ENCODE measurements at places on chromosomes 3 and 15.

DNA sequence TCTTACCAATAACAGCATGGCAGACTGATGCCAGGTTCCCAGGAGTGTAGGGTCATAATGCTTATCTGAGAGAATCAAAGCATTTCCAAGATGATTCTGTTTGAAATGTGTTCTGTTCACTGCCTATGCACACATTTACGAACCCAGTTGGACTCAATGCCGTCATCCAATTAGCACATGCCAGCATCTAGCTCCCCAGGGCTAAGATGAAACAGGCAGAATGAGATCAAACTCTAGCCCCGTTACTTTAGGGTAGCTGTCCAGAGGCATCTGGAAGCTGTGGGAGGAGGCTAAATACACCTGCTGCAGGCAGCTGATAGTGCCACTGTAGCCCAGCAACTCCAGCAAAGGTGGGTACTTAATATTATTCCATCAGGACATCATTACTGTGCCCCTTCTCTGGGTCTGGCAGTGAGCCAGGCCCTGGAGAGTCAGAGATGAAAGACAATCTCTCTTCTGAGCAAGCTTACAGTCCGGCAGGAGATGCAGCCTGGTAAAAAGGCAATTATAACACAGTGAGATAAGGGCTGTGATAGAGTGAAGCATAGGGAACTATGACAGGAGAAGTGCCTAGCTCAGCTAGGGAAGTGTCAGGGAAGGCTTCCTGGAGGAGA lies 156.4 kb upstream of the PPP2R3A start:
- DNase-seq = no peak

- DNase-seq = no peak
Measured at GRCh38 chr15:63915873-63916771, 82.4 kb upstream of the HERC1 start.

DNA sequence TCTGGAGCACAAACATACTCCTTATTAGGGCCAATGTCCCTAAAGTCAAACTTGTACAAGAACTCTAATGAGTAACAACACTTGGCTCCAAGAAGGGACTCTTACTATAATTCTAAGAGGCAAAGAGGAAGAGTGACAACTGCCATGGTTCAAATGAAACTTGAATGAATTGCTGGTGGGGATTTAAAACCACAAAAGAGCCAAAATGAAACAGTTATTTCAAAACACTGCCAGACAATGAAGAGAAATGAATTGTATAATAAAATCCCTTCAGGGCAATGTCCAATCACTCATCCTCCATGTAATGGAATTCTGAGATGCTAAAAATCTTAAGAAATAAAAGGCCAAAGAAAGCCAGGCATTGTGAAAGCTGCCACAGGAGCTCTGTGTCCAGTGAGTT lies 14.2 kb downstream of the THRB start:
- no peak for DNase-seq

DNA sequence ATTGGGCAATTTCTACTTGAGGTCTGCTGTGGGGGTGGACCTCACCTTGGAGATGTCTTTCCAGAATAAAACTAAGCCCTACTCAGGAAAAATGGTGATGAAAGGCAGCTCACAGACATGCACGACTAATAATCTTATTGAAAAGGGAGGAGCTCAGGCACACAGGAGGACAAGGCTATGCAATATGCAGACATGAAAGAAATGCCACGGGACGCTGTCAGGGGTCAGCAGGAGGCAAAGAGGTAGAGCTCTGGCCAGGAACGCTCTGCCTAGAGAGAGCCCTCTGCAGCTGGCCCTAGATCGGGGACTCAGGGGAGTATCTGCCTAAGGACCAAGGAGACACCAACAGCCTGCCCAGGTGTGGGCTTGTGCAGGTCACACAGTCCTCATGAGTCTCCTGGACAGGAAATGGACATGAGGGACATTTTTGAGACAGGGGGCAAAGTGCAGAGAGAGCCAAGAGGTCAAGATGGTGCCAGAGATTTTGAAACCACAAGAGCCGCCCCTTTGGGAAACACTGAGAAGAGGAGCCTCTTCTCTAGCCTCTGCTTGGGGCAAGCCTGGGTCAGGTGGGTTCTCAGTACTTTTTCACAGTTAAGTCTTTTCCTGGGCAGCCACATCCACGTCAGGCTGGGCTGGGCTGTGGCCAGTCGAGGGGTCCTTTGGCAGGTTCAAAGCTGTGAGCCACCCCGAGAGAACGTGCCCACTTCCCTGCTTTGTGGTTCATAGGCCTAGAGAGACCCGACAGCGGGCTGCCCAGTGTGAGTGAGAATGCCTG lies 23.2 kb downstream of the EAF1 start:
- no peak for DNase-seq

GRCh38 chr15:35067496-35068347 lies 17.4 kb downstream of the NANOGP8 start:
- DNase-seq = no peak

DNA sequence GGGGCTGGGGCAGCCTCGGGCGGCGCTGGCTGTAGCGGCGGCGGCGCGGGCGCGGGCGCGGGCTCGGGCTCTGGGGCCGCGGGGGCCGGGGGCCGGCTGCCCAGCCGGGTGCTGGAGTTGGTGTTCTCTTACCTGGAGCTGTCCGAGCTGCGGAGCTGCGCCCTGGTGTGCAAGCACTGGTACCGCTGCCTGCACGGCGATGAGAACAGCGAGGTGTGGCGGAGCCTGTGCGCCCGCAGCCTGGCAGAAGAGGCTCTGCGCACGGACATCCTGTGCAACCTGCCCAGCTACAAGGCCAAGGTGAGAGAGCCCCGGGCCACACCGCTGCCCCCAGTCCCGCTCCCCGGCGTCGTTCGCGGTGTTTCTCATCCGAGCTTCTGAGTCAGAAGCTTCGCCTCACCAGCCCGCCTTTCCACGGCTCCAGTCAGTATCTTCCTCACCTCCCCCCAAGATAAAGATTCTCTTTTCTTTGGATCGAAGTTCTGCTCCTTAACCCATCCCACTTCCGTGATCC lies 600 bp downstream of the FBXO45 start:
- peak; percentile 44 for DNase-seq

- no peak for DNase-seq
Measured at GRCh38 chr3:65600888-65601287, 437.8 kb downstream of the MAGI1 start.

GRCh38 chr3:182710557-182711157 lies 82.6 kb upstream of the ATP11B start:
- peak; percentile 43 for DNase-seq

DNA sequence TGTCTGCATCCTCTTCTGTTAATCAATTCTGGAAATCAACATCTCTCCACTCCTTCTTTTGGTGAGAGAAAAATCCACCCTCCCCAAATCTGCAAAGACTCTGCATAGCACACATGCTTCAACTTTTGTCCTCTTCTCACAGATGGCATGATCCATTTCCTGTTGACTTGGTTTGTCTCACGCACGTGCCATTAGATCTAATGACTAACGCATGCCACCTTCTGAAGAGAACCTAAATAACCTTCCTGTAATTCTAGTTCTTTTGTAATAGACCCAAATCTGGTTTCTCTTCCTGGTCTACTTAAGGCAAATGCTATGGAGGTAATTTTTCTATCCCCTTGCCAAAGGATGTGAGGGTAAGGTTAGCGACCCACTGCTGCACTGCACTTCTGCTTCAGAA lies 51.0 kb upstream of the ATOSA start:
- no peak for DNase-seq

DNA sequence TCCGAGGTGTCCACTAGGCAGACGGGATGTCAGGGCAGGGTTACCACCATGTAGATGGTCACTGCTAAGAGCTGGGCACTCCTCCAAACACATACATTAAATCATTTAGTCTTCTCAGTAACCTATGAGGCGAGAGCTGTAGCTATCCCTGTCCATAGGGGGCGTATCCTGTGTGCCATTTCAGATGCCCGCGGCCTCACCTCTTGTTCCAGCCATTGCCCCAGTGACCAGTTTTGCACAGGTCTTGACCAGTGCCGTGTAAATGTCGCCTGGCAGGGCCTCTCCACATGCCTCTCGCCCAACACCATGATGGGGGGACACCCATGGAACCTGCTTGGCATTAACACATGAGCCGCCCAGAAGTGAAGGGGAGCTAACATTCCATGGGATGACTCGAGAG lies 20.8 kb upstream of the SRP14 start:
- DNase-seq = no peak

DNA sequence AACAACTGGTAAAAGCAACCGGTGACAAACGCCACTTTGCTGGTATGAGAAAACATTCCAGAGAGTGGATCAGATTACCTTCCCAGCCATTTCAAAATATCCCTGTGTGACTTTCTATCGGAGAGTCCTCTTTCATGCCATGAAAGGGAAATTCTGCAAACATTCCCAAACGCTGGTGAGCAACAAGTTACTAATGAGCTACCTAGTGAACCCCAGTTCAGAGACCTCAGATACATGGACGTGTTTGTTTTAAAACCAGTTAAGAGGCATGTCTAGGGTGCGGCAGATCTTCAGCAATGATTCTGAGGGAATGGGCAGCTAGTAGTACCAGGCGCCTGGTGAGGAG lies 418.2 kb upstream of the NR2F2 start:
- no peak for DNase-seq

GRCh38 chr15:20353966-20354883 lies 187.4 kb downstream of the GOLGA6L6 start:
- no peak for DNase-seq

GRCh38 chr15:90327311-90327710 lies 24.8 kb upstream of the ZNF774 start:
- DNase-seq = no peak

- DNase-seq = no peak
Measured at GRCh38 chr15:76861815-76862397, 43.2 kb downstream of the SCAPER start.

DNA sequence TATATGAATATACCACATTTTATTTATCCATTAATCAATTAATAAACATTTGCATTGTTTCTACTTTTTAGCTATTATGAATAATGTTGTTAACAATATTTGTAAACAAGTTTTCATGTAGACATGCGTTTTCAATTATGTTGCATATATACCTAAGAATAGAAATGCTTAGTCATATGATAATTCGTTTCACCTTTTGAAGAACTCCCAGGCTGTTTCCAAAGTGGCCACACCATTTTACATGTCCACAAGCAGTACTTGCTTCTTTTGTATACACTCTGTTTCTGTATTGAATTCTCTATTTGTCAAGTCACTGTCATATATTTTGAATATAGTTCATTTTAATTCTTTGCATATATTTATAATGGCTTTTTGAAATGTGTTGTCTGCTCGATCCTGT lies 206.9 kb upstream of the ZBTB20 start:
- DNase-seq = no peak

DNA sequence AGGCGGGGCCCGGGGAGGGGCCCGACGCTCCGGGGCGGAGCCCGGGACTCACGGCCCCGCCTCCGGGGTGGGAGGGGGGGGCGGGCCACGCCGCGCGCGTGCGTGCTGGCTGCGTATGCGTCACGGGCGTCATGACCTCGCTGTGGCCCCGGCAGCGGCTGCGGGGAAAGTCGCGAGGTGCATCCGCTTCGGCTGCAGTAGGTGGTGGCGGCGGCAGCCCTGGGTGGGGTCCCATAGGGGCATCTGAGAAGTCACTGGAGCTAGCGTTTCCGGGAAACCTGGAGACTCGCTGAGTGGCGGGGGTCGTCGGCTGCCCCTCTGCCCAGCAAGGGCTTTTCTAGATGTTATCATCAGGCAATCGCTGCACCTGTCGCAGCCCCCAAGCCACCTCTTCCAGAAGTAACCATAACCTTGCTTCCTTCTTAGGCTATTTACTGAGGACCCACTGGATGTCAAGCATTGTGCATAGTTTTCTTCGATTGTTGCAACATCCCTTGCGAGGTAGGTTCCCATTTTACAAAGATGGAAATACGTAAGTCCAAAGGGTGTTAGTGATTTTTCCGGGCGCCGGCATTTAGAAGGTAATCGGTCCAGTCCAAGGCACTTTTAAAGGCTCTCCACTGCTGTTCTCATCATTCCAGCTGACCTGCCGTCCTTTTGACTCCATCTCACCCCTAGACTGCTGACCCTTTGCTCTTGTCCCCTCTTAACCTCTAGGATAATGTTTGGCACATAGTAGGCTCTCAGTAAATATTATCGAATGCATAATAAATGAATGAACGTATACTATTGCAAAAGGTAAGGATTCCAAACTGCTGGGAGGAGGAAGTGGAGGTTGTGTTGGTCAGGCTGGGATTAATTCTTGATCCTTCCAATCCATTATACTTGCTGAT lies at the start of gene GDPGP1:
GDPGP1 (plus strand) TSS at position 114 of the 893 bp plus-strand sequence. CDS start 6,700 bp downstream, outside the sequence.
- DNase-seq = no peak

- no peak for DNase-seq
Measured at GRCh38 chr3:98730886-98731537, 32.1 kb upstream of the ST3GAL6 start.

- no peak for DNase-seq
Measured at GRCh38 chr3:78665776-78666469, 1101.9 kb downstream of the ROBO1 start.

GRCh38 chr3:111352585-111352984 lies 189.4 kb upstream of the CD96 start:
- DNase-seq = no peak

GRCh38 chr15:37121492-37121891 lies 21.1 kb upstream of the MEIS2 start:
- no peak for DNase-seq

GRCh38 chr3:71977525-71977924 lies 192.6 kb upstream of the PROK2 start:
- DNase-seq = no peak

GRCh38 chr3:144028798-144029411 lies 57.3 kb downstream of the DIPK2A start:
- DNase-seq = no peak

DNA sequence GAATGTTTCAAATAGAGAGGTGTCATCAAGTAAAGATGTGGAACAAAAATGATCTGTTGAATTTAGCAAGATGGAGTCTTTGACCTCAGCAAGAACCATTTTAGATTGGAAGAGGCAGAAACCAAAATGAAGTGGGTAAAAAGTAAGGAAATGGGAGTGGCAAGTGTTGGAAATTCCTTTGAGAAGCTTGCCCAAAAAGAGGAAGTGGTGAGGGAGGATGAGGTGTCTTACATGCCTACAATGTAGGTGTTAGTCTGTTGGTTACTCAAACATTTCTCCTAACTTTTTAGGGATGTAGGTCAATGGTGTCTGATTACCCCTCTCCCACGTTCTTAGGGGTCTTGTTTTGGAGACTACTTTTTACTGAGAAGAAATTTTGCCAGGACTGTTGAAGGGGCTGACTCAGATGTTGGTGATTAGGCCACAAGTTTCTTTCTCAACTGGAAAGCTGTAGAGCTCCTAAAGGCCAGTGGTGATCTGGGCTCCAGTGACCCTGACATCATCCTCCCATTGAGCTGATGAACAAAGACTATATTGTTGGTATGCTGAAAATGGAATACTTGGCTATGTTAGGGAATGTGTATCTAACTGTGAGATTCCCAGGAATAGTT lies 5.1 kb downstream of the PPP2R3A start:
- DNase-seq = no peak

DNA sequence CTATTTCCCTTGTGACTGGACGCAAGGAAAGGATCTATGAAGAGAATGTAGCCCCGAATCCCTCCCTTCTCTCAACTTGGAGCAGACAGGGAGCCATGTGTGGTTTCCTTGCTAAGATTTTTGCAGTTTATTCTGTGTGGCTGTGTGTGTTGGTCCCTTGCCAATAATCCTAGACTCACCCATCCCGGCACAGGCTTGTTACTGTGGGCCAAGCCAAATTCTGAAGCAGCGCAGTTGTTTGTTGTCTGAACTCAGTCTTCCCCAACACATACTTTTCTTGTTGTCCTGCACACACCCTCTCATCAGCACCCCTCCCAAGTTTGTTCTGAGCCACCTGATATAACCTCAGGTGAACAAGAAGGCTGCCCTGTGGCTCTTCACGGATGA lies 193.3 kb upstream of the CTDSPL start:
- no peak for DNase-seq

Measured in NCI-H345 (cell line).